ENCODE measurements at places on chromosomes 3 and 15.

DNA sequence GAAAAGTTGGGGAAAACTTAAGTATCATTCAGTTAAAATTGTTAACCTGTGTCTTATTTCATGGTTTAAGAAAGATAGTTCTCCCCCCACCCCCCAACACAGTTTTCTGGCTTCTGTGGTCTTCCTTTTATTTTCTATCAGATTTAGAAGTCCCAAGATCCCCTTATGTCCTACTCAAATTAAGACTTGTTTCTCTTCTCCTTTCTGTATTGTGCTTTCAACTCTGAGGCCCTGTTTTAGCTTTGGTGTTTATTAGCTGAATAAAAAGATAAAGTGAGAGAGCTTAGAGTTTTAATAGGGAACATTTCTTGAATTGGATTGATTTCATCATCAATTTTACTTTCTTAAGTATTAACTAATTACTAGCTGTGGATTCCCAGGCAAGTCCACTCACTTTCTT, 62.6 kb downstream of the AKAP13 start:
- no peak for DNase-seq

DNA sequence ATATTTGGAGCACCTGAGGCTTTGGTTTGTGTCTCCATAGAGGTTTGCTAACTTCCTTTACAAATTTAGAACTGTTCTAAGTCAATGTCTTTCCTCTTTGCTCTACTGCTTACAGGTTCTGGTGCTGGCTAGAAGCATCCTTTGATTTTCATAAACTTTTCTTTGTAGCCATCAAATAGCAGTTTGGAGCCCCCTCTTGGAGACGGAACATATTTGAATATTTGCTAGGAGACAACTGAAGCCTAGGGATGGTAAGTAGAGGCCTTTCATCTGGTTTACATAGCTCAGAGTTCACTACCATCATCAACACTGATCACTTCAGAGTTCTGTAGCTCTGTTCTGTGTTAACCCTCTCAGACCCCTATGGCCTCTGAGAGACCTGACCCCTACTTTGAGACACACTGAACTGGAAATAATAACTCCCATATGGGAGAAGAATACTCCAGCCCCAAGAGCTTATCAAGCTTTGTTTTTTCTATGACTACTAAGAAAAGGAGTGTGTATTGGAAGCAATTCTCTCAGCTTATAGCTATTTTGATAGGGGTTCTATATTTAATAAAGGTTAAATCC, 420.4 kb downstream of the EPHA3 start:
- no peak for DNase-seq

GRCh38 chr3:187063286-187064121, 75.8 kb downstream of the RPL39L start:
- no peak for DNase-seq

DNA sequence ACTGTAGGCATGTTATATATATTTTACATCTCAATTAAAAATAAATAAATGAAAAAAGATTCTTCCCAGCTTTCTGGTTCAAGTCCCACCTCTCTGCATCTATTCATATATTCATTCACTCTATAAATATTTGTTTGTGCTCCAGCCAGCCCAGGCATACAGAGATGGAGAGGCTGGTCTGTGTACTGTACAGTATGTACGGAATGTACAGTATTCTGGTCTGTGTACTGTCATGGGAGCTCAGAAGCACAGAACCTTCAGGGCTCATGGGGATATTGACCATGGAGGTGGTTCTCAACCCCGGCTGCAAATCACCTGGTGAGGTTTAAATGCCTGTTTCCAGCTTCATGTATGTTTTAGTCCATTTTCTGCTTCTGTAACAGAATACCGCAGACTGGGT, 13.8 kb downstream of the CORO2B start:
- DNase-seq: no peak

- DNase-seq: no peak
These were observed 161.5 kb downstream of the ARRDC4 start for GRCh38 chr15:98121957-98122356.

DNA sequence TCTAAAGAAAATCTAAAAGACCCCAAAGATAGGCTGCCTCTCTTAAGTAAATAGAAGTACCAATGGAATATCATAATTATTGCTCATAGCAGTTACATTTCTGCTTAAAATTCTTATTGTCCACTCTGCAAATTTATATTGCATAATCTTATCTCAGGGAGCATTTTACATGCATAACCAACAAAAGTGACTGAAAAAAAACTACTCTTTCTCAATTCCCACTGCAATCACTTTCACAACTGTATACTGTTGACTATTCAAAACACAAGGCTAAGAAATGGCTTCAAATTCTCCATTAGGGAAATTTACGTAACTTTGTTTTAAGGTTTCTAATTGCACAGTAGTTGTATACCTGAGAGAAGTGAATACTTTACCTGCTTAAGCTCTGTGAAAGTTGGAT, 56.3 kb downstream of the HMG20A start:
- DNase-seq: no peak

DNA sequence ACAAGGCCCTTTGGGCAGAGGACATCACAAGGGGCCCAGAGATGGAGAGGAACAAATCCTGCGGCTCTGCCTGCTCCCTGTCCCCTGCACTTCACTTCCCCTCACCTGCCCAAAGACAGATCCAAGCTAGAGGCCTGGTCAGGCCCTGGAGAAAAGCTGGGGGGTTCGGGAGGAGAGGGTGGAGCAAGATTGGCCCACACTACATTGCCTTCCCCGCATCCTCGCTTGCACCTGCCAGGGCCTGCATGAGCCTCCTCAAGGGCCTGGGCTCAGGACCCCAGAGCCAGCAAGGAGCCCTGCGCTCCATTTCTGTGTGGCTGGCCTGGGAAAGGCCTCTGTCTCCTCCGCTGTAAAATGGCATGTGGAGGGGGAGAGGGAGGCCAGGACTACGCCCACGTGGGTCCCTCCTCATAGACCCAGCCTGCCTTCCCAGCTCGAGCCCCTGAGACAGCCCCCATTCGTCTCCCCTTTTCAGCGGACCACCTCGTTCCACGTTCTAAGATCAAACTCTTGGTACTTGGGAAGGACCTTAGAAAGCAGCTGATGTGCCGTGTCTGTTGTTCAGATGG, 106.0 kb downstream of the HMG20A start:
- DNase-seq: no peak

DNA sequence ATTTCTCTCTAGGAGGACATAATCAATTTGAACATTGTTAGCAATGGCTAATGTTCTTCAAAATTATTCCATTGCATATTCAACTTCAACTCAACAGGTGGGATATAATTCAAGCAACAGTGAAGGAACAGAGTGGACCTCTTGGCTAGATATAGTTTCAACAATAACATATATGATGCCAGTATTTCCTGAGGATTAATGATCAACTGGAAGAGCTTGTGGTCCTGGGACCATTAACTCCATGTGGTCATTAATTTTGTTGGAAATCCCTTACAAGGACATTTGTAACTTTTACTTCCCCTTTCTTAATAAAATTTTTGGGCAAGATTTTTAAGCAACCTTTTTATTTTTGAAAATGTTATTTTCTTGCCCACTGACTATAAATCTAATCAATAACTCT, 54.3 kb upstream of the ROBO2 start:
- no peak for DNase-seq

DNA sequence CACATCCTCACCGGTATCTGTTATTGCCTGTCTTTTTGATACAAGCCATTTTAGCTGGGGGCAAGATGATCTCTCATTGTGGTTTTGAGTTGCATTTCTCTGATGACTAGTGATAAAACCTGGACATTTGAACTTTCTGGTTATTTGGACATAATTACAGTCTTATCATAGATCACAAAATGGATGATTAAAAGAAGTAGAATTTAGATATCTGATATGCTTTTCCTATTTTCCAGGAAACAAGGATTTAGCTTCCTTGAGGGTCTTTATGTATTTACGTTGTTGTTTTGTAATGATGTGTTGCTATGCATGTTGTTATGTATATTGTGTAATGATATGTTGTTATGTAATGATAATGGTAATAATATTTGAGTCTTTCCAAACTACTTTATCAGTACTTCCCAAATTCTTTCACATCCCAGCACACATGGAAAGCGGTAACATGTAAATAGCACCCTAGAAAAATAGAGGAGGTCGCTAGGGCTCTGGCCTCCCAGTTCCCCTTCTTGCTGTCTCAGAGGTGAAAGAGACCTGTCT, 53.8 kb downstream of the GJD2 start:
- DNase-seq: no peak

- no peak for DNase-seq
These were observed 19.2 kb downstream of the KLF13 start for GRCh38 chr15:31345606-31346366.
